ENCODE measurements at places on chromosomes 3 and 15.

DNA sequence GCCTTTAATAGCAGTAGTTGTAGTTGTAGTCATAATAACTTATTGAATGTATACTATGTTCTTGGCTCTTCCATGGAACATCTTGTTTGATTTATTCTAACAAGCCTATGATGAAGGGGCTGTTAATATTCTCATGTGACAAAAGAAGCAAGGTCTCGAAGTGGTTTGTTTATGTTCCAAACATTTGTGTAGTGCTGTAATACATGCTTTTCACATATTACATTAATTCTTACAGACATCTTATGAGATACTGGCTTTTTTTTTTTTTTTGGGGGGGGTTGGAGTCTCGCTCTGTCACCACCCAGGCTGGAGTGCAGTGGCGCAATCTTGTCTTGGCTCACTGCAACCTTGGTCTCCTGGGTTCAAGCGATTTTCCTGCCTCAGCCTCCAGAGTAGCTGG is 252.3 kb downstream of the PTPRG start:
- DNase-seq = no peak

GRCh38 chr15:70169147-70169546 is 71.4 kb upstream of the TLE3 start:
- no peak for DNase-seq

DNA sequence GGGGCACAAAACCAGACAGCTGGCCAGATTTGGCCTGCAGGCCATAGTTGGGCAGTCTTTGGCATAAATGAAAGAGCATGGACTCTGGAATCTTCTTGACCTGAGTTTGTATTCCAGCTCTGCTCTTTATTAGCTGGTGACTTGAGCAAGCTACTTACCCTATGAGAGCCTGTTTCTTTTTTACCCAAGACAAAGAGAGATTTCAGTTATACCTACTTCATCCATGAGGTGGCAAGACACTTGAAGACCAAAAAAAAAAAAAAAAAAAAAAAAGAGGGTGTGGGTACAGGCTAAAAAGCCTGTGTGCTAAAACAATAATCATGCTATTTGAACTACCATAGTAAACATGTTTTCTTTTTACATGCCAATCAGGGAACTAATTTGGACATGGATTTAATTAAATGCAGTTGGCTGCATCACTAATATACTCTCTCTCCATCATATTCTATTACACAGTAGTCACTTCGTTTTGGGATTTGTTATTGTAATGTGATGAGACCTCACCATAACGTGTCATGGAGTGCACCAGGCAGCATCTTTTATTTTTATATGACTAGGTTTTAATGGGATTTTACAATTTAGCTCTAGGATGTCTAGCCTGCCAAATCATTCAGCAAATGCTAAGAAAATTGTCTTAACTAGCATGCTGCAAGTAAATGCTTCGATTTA is 109.2 kb upstream of the FHIT start:
- no peak for DNase-seq

DNA sequence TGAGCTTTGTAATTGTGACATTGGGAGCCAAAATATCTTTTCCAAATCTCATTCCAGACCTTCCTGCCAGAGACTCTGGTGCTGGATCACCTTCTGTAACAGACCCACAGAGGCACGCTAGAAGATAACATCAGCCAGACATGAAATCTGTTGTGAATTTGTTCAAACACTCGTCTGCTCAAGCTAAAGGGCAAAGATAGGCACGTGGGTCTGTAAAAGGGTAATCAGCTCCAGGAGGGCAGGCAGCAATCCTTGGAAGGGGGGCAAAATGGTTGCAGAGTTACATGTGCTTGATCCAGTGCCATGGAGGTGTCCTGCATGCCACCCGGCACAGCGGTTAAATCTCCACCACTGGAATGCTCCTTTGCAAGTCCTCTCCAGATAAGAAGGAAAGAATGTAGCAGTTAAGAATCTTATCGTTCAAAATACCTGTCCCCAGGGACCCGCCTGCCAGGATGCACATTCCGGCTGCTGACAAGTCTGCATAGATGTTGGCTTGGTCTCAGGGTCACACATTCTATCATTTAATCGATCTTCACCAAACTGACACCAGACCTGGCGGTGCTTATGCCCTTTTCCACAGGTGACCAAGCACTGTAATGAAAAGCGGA is 74.8 kb downstream of the ADAMTS9 start:
- no peak for DNase-seq

Data from activated naive CD4-positive, alpha-beta T cell (primary cell).